ENCODE measurements at places on chromosomes 5 and 9.

DNA sequence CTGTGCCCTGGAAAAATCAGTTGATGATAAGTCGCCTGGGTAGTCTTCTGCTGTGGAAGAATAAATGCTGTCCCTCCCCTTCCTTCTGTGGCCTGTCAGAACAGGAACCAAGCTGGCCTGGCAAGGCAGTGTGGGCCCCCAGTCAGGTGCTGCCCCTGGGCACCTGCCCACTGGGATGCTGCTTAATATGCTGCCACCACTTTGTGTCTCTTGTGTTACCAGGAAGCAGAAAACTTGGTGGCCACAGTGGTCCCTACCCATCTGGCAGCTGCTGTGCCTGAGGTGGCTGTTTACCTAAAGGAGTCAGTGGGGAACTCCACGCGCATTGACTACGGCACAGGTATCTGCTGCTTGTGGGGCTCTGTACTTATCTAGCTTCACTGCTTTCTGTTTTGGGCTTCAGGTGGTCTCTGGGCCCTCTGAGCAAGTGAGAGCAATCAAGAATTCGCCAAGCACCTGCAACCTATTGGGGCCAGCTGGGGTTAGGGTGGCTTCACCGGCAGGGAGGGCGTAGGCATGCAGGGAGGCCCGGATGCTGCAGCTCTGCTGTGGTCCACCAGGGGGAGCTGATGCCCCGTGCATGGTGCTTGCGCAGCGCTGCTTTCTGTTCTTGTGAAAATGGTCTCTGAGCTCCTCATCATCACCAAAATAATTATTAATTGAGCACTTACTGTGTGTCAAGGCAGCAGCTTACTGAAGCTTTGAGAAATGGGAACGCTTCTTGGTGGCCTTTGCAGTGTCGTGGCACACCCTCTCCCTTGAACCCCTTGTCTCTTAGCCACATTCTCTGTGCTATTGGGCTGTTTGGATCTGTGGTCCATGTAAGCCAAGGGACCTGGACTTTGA is 20.3 kb downstream of the PTPA start:
- peak; percentile 90 for DNase-seq

DNA sequence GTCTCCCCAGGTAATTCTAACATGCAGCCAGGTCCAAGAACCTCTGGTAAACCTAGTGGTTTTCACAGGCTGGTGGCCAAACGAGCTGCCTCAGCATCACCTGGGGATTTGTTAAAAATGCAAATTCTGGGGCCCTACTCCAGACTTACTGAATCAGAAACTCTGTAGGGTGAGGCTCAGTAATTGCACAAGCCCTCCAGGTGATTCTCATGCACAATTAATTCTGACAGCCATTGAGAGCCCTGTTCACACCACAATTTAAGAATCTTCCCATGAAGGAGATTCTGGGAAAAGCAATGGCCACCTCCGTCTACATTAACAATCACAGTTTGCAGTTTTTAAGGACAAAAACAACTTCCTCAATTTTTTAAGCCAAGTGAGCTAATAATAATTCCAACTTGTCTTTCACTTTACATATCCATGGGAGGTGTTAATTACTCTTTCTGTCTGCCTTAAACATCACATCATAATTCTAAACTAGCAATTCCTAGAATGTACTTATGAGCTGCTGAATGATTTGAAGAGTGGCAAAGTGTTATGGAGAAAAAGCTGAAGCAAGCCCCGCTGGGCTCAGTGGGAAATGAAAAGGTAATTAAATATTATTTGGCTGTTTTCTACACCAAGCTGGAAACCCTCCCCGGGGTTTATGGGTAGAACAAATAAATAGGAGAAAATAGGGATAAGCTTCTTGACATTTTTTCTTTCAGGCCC is 70.0 kb downstream of the GLDC start:
- DNase-seq, result no peak

GRCh38 chr5:54870271-54870670 is 115.1 kb downstream of the ESM1 start:
- DNase-seq, result no peak

GRCh38 chr5:181217803-181218062 is 5.3 kb upstream of the TRIM41 start:
- DNase-seq, result peak; percentile 49

Measured in activated CD4-positive, alpha-beta T cell treated with anti-CD3 and anti-CD28 coated beads for 48 hours (primary cell).